ENCODE measurements at places on chromosomes 5 and 9. TPM values are rescaled to one million over a fixed set of nuclear protein-coding genes. Genes with fewer than 3 reads are reported as not detected.

DNA sequence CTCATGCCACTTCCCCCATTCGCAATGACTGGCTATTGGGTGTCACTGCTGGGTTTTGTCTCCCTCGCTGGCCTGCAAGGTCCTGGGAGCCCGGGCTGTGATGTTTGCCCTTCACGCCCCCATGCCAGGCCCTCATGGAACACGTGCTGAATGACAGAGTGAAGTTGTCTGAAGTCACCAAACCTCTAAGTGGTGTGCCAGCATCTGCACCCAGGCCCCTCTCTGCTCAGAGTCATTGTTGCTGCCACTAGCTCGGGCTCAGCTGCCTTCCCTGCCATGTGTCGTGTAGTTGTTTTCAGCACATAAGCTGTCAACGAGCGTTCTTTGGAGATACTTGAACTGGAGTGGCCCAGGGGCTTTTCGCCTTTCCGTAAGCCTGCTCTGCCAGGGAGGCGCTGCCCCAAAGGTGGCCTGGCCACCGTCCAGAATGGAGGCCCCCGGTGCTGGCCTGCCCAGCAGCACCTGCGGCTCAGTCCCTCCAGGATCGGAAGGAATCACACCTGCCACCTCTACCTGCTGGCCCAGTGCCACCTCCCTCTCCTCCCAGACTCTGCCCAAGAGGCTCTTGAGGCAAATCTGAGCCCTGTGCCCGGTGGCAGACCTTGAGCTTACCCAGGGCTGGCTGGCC lies 250.1 kb downstream of the PBX3 start:
- DNase-seq, result no peak
- no peak overlapping the region for H3K27ac ChIP-seq
- peaks cover 16% of the 10 kb centered on the region for H3K27me3 ChIP-seq
- no peak overlapping the region for H3K4me3 ChIP-seq

PHYHD1 gene
- total RNA-seq, result 22.1 TPM

ZNF462 gene
- 31.7 TPM for total RNA-seq

EXOSC3 gene
- 10.1 TPM for total RNA-seq

DNA sequence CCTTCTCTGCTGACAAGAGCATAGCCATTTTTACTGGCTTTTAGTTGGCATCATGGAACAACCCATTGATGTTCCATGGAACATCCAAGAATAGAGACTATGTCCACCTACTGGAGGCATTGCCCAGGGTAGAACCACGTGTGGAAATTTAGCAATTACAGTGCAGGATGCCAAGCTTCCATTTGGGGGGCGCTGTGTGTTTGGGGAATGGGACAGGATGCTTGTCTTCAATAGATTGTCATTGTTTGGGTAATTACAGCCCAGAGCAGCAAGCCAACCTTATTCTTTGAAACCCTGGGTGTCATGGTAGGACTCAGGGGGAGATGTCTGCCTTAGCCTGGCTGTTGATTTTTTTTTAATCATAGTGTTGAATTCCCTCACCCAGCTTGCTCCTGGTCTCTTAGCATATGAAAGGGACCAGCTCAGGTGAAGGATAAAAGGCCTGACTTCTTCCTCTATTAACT lies 171.1 kb downstream of the DOCK2 start:
- no peak for DNase-seq
- no peak overlapping the region for H3K4me3 ChIP-seq
- no peak overlapping the region for H3K27ac ChIP-seq

Data from heart right ventricle (tissue), 16 donors.